Immature natural killer cell (primary cell): ENCODE measurements at places on chromosomes 3 and 15.

DNA sequence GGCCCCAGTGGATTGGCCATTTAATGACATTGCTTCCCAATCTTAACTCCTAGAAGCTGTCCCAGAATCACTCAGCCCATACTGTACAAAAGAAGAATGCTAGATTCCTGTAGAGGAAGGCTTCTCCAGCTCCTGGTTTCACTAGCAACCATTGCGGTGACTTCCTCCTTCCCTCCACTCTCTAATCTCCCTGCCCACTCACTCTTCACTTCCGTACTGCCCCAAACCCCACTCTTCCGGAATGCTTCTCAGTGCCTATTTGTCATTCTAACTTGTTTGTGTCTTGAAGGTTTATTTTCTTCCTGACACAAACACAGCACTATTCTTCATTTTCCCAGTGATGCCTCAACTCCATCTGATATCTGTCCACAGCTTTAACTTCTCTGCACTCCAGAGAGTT, 97.1 kb upstream of the SPATA16 start:
- no peak for DNase-seq

- no peak for DNase-seq
Measured at GRCh38 chr3:61562721-61563312, 1.4 kb downstream of the PTPRG start.

- no peak for DNase-seq
Measured at GRCh38 chr15:83978588-83978987, 257.0 kb upstream of the GOLGA6L4 start.

- DNase-seq, result no peak
Measured at GRCh38 chr3:33114622-33115023, 809 bp downstream of the CRTAP start.

DNA sequence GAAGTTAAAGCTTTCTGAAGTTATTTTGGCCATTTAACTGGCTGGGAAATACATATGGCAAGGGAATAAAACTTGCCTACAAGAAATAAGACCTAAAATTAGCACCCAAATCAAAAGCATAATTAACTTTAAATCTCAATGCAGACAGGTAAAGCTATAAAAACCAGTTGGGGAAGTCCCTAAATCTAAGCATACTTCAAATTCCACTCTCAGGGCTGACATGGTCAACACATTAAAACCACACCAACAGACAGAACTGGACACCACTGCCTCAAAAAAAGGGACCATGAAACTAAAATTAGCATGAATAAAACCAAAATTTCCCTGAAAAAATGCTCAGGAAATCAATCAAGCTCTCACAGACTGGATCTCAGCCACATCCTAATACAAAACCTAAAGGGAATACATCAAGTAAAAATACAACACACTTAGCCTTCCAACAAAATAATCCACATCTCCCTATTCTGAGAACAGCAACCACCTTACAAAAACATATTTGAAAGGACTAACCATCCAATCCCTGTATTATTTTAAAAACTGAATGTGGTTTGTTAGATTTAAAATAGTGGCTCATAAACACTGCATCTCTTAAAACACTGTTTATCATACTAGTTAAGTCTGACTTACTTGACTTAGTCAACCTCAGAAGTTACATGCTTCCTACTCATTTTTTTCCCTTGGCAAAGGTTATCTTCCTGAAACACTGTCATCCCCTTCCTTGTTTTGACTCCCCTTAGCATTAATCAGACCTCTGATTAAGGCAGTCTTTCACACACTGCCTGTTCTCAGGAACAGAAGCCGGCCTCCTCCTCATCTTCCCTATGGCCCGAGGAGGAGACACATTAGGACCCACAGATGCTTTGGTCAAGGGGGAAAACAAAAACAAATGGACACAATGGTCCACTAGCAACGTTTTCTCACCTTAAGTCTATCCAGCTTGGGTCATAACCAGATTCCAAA, 8.3 kb downstream of the TRA2B start:
- DNase-seq, result no peak

GRCh38 chr15:77074350-77074749, 3.4 kb upstream of the TSPAN3 start:
- no peak for DNase-seq

- no peak for DNase-seq
Measured at GRCh38 chr3:187987187-187987586, 166.8 kb upstream of the LPP start.

DNA sequence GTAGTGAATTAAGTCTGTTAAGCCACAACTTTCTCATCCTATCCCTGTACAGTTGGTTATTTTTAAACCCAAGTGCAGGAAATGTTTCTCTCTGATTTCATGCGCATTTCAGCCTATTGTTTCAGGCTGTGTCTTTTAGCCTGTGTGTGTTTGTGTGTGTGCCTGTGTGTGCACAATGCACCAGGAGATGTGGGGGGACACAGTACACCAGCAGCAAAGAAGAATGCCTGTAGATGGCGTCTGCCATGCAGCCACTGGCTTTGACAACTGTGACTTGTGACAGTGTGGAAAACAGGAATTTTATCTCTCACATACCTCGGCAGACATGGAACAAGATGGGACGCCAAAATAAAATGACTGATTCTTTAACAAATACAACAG, 43.6 kb upstream of the PLXNA1 start:
- DNase-seq, result no peak

DNA sequence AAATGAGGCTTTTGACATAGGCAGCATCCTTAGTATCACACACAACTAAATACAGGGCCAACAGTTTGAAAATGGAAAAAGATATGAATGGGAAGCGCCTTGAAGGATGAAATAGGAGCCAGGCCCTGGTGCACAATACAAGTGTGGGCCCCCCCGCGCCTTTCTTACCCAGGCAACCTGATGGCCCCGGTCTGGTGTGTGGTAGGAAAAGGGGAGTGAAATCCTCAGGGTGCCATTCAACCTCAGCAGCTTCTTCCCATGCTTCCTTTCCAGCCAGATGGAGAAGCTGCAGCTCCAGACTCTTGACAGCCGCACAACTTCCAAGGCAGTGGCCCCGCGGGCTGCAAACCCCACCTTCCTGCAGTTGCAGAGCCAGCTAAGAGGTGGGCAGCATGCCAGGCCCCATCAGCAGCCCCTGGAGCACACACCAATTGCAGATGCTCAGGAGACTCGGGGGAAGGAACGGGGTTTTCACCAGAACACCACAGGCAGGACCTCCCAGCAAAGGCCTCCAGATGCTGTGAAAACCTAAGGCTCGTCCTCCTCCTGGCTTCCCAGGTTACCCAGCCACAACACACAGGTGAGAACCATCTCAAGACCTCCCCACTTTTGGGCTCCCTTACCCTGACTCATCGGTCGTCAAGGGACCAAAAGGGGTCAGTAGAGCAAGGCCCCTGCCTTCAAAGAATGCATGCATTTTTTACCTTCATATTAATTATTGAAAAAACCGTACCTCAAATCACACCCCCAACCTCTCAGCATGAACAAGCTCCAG, 101.6 kb downstream of the CPN2 start:
- DNase-seq, result no peak

- no peak for DNase-seq
Measured at GRCh38 chr15:60416484-60416883, 18.7 kb upstream of the ANXA2 start.

DNA sequence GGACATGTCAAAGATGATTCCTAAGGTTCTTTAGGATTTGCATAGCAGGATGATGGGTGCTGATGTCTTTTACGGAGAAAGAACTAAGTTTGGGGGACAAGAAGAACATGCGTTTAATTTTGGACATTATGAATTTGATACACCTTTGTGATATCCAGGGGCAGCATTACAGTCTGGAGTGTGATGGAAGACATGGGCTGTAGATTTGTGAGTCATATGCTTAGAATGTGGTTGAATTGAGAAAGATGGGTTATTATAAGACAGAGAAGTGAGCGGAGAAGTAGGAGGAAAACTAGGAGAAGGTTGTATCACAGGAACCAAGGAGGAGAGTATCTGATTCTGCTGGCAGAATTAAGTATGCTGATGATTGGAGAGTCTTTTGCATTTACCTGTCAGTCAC, 20.6 kb downstream of the NEO1 start:
- no peak for DNase-seq

DNA sequence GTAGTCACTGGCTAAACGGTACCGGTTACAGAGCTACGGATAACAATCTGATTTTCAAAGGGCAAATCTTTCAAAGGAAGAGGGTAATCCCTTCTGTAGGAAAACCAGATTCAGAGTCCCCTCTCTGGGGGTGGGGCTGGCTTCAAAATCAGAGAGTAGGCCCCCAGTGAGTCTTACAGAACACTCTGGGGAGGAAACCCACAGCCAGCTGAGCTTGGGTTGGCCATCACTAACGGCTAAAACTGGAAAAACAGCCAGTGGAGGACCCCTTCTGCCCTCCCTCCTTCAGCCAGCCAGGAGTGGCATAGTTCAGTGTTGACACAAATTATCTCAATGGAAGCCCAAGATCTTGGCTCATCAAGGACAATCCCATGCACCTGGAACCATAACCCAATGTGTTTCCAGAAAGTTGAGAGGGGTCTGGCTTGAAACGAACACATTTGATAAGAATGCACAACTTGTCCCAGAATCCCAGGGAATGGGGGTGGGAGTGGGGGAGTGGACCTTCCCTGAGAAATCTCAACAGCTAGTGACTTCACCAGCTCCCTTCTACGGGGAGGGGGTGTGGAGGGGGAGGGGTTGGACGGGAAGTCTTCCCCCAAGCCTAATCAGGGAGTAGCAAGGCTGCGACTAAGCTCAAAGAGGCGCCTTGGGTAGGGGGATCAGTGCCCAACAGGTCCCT, 1.0 kb downstream of the RASL12 start:
- no peak for DNase-seq

- DNase-seq, result no peak
Measured at GRCh38 chr15:78624651-78625590, 4.1 kb upstream of the CHRNA3 start.

GRCh38 chr15:69666441-69666882, 213.8 kb downstream of the RPLP1 start:
- no peak for DNase-seq

DNA sequence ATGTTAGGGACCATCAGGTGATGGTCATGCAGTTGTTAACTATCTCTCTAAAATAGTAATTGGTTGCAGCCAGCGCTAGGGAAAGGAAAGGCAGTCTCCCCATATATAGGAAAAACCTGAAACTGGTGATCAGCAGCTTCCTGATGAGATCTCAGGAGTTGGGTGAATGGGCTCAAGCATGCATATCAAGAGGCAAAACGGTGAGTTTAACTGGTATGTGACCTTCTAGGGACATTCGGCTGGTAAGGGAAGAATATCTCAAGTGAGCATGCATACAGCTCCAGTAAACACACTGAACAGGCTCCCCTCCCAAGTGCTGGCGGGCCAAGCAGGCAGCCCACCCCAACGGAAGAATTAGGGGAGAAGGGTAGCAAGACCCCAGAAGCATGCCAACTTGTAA, 49.3 kb upstream of the ROBO2 start:
- no peak for DNase-seq

DNA sequence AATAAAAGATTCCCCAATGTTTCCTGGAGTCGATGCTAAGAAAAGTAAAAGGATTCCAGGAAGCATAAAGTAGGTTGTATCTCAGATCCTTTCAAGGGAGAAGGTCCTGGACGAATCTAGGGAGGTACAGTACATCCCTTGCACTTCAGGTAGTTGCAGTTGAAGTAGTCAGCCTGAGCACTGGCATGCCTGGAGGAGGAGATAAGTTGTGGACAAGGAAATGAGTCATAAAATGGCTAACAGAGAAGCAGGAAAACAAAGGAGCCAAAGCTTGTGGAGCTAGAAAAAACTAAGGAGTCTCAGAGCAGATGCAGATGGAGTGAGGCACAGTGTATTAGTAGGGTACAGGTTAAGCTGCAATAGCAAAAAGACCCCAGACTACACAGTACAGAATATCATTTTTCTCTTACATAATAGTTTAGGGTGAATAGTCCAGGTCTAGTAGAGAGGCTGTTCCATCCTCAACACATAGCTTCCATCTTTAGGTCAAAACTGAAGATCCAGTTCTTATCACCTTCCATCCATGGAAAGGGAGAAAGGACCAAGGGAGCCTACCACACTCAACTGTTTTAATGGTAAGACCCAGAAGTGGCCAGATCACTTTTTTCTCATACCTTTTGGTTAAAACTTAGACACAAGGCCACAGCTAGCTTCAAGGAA, 41.3 kb downstream of the COL6A5 start:
- no peak for DNase-seq

GRCh38 chr3:133490468-133491351, 82.8 kb upstream of the CDV3 start:
- DNase-seq, result no peak

DNA sequence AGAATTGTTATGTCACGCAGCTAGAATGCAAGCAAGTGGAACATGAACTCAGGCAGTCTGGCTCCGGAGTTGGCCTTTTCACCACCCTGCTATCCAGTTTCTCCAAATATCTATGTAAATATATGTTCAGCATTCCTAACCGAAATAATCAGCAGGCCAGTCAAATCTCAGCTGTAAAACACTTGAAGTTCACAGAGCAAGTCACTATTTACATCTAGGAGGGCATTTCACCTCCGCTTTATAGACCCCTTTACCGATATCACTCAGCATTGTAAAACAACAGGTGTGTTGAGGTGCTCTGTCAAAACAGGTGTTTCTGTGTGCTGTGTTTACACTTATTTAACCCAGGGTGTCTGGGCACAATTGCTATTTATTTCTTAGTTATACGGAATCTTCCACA, 12.2 kb upstream of the HES1 start:
- no peak for DNase-seq

DNA sequence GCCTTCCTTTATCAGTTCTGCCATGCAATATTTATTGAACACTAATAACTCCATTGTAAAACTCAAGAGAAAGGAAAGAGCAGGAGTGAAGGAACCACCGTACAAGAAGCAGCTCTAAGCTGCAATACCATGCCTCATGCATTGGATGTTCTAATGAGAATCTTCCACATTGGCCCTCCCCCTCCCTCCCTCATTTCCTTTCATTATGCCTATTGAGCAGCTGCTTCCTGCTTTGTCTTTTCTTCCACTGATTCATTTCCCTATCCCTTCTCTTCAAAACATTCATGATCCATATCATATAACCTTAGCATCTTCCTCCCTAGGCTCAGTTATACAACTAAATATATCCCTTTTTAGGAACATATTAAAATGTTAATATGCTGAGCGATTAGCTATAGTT, 698.7 kb upstream of the GOLIM4 start:
- no peak for DNase-seq

DNA sequence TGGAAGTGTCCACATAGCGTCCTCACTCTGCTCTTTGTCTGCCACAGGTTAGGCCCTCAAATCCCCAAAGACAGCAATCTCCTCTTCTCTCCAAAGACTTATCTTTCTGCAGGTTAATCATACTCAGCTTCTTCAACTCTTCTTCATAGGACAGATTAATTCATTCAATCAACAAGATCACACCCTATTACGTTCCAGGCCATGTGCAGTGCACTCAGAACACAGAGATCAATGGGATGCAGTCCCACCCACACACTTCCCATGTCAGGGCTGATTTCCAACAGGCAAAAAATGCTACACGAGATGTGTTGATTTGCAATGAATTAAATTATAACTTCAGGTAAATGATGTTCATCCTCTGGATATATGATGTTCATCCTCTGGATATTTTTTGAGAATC, 33.5 kb upstream of the ZNF639 start:
- DNase-seq, result no peak
